ENCODE measurements at places on chromosomes 2 and 18. TPM values are rescaled to one million over a fixed set of nuclear protein-coding genes. Genes with fewer than 3 reads are reported as not detected.

Gene CCL20
- not detected for total RNA-seq

Gene BCL11A
- total RNA-seq: 0.20 TPM

Gene TRABD2A
- total RNA-seq: 4.0 TPM

Gene VWC2L
- not detected for total RNA-seq

Gene CREG2
- 2.4 TPM for total RNA-seq

Gene ILKAP
- total RNA-seq: 22.8 TPM

Gene PAX3
- total RNA-seq: not detected

Gene PAPOLG
- 17.3 TPM for total RNA-seq

Gene PLGLB2
- total RNA-seq: 1.3 TPM

Gene TACR1
- 0.73 TPM for total RNA-seq

Gene TCF23
- not detected for total RNA-seq

Gene MYOM1
- 2.5 TPM for total RNA-seq

Gene EDAR
- total RNA-seq: not detected

Gene COL3A1
- 3,551 TPM for total RNA-seq

Gene FSHR
- not detected for total RNA-seq

Gene CCDC148
- 0.43 TPM for total RNA-seq

Gene VWA3B
- total RNA-seq: not detected

Gene FZD7
- 24.8 TPM for total RNA-seq

Gene MOB4
- 28.2 TPM for total RNA-seq

Gene HNMT
- 69.4 TPM for total RNA-seq

Gene DYNAP
- not detected for total RNA-seq

Gene PDCD1
- not detected for total RNA-seq

Gene PLA2R1
- total RNA-seq: 33.7 TPM

Gene ABCB11
- 0.13 TPM for total RNA-seq
